Tibial nerve (tissue), 4 donors: ENCODE measurements at places on chromosomes 5 and 9. TPM values are rescaled to one million over a fixed set of nuclear protein-coding genes. Genes with fewer than 3 reads are reported as not detected.

DNA sequence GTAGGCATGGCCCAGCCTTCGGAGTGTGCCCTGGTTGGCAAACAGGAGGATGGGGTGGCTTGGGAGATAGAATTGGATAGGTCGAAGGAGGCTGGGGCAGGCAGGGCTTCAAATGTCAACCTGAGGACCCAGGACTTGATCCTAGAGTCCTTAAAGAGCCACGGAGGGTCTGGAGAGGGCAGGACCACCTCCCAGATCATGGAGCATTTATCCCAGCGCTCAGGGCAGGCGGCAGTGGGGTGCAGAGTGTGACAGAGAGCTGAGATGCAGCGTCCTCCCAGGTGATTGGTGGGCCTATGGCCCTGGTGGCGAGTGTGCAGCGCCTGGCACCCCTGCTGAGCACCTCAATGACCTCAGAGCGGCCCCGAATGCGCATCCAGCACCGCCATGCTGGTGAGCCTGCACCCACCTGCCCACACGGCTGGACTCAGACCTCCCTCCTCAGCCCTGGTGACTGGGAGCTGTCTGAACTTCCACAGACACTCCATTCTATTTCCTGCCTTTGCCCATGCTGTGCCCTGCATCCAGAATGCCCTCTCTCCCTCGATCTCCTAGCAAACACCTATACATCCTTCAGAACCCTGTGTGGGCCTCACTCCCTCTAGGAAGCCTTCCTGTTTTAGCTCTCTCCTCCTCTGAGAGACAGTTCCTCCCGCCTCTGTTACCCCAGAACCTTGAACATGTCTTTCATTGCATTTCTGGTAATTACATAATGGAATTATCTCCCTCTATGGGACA lies 6.3 kb downstream of the ADGRD2 start:
- H3K4me1 ChIP-seq = no peaks in the 10 kb centered on the region
- no peak overlapping the region for H3K27ac ChIP-seq
- no peak overlapping the region for H3K4me3 ChIP-seq
- peaks cover 31% of the 10 kb centered on the region for H3K27me3 ChIP-seq
- H3K36me3 ChIP-seq = no peaks in the 10 kb centered on the region

PRSS3 gene
- not detected for total RNA-seq

DNA sequence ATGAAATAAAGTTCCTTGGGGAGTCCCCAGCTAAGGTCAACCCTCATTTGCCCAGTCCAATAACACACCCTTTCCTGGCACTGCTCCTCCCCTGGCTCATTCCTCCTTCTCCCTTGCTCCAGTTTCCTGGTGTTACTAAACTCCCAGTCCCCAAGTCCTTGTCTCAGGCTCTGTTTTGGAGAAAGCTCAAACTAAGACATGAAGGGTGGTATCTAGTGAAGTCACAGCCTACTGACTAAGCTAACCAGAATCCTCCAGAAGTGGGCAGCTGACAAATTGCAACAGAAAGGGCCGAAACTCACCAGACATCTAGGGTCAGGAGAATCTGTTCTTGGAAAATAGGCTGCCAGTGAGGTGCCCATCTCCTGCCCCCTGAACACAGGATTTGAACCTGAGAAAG lies 118.7 kb upstream of the NEK6 start:
- no peak overlapping the region for H3K4me3 ChIP-seq
- H3K36me3 ChIP-seq = no peaks in the 10 kb centered on the region
- H3K4me1 ChIP-seq = no peaks in the 10 kb centered on the region
- peak overlapping the region; percentile 40 for H3K27ac ChIP-seq

- H3K27me3 ChIP-seq = no peaks in the 10 kb centered on the region
- DNase-seq = no peak
- no peak overlapping the region for H3K4me3 ChIP-seq
- no peaks in the 10 kb centered on the region for H3K36me3 ChIP-seq
Observed at GRCh38 chr9:93171261-93171990, 12.5 kb upstream of the WNK2 start.

- no peak overlapping the region for H3K4me3 ChIP-seq
- no peak for DNase-seq
- H3K36me3 ChIP-seq = no peaks in the 10 kb centered on the region
- H3K4me1 ChIP-seq = no peaks in the 10 kb centered on the region
- H3K27ac ChIP-seq = no peak overlapping the region
Observed at GRCh38 chr5:6228257-6229250, 149.8 kb downstream of the MED10 start.
